ENCODE measurements at places on chromosomes 7 and 10.

DNA sequence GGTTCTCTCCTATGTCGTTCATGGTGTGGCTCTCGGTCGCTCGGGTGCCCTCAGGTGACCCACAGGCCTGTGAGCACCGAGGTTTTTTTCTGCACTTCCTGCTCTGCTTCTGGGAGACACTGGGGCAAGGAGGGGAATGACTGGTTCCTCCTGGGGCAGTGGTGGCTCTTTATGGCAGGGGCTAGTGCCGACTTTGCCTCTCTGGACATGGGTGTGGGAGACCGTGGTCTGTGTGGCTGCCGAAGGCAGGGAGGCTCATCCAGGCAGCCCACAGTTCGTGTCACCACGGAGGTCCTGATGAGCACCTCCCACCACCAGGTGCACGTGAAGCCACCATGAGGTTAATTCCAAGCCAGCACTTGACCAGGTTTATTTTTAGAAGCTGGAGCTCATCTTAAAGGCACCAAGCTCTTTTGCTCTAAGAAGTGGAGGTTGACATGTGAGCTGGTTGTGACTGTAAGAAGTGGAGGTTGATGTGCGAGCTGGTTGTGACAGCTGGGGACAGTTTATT lies 24.7 kb upstream of the DPYSL4 start:
- DNase-seq = no peak

DNA sequence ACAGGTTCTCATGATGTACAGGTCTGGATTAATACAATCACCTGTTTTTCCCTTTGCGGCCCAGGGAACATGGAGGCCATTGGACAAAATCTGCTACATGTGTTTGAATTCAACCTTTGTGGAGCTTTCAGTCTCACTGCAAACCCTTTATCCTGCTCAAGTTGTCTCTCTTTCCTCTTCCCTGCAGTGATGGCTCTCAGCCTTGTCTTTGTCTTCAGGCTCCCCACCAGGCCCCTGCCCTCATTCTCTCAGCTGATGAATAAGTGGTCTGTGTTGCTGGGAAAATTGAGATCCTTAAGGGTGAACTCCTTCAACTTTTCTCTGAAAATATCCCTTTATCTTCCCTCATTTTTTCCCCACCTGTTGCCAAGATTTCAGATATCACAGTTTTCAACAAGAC lies 791.2 kb downstream of the GRID1 start:
- DNase-seq = no peak

DNA sequence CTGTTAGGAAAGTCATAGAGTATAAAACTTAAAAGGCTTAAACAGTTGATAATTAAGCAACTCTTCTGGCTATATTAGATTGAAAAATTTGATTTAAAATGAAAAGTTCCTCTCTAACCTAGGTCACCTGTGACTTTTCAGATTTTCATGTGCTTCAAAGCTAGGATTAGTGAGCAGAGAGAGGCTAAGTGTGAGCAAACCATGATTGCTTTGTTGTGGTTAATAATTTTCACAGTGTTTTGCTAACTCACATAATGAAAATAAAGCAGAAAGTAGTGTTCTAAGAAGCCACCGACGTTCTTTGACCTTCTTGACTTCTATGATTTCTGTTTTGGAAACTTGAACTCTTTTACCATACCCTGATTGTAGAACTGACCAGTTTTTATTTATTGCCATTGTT lies 75.5 kb upstream of the OIT3 start:
- DNase-seq = no peak

DNA sequence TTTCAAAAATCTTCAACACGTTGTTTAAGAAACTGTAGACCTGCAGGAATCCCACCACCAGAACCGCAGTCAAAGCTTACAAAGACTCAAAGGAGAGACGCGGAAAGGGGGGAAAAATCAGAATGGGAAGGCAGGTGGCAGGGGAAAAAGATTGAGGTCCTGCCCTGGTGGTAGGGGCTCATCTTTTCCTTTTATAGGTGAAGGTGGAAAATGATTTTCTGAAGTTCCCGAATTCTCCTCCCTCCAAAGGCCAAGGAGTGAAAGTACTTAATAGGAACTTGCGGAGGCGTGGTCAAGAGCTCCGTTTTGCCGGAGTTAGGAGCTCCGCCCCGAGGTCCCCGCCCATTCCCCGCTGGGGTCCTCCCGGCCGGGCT lies 724 bp downstream of the BBIP1 start:
- peak; percentile 81 for DNase-seq

- DNase-seq = no peak
Observed at GRCh38 chr7:110442381-110442837, 648.5 kb upstream of the LRRN3 start.

DNA sequence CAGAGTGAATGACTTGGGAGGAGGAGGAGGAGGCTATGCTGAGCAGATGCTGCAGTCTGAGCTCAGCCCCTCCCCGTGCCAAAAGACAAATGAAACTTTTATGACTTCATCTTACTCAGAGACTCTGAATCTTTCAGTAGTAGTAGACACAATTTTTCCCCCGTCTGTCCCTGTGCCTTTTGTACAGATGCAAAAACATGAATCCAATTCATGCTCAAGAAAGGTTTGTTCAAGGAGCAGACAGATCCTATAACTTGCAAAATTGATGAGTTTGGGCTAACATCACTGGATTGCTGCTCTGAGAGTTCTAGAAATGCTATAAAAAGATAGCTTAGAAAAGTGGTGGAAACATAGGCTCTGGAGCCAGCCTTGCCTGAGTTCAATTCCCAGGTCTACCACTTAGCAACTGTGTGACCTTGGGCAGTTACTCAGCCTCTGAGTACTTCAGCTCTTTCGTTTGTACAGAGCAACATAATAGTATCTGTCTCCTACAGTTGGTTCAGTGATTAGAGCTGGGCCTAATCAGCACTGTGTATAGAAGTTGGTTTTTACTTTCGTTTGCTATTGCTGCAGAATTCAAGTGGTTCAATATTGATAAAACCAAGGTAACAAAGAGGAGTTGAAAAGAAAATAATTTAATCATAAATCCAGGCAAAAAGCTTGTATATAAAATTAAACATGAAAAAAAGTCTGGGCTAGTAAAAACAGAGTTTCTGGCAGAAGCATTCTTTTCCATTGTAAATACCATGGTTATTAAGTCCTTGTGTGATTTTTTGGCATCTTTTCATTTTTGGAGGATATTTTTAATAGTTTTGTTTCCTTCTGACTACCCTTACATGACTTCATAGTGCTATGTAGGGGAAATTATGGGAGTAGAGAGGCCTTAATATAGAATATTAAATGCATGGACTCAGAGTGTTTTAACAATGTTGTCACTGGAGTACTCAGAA lies 174.2 kb upstream of the ZNF32 start:
- DNase-seq = no peak

DNA sequence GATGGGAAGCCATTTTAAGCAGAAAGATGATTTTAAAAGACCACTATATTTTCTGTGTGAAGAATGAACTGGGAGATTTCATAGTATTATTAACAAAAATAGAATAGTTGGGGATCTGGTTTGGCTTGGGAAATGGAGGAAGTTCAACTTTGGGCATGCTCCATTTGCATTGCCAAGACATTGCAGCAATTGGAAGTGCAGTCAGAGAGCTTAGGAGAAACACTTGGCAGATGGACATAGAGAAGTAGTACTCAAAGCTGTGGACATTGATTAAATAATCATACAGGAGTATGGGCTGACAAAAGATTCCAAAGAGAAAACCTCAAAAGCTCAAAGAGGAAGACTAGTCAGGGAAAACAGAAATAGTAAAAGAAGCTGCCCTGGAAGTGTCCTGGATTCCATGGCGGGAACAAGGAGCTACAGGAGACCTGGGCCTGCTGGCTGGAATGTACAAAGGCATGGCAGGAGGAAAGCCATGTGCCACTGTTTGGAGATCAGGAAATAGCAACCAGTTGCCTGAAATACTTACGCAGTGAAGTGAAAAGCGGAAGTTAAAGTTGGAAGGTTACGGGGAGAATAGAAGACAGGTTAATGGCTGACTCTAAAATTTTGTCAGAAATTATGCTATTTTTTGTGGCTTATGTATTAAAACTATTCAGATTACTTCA lies 93.6 kb upstream of the MXI1 start:
- DNase-seq = no peak

DNA sequence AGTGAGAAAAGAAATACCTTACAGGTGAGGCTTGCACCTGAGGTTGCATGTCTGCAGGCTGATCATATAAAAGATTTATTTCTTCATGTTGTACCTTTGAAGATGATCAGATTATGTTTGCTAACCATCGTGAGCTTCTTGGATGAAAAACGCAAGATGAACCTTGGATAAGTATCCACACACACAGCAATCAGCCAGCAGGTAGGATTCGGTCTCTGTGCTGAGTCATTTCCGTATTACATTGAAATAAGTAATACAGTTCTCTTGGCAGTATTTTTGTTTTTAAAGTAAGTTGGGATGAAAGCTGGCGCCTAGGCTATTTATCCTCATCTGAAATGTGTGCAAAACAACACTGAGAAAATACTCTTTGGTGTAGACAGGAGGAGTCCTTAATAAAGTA lies 109.0 kb upstream of the PRKCQ start:
- DNase-seq = no peak

DNA sequence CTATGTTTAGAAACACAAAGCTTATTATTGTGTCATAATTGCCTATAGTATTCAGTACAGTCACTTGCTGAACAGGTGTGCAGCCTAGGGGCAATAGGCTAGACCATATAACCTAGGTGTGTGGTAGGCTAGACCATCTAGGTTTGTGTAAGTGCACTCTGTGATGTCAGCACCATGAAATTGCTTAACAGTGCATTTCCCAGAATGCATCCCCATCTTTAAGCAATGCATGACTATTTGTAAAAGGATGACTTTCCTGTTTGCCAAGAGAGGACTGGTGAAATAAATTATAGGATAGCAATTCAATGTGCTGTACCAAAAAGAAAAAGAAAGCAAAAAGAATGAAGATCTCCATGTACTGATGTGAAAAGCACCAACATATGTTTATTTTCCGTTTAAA lies 288.7 kb upstream of the AUTS2 start:
- DNase-seq = no peak

- no peak for DNase-seq
Observed at GRCh38 chr7:95632609-95633008, 36.3 kb upstream of the PDK4 start.

DNA sequence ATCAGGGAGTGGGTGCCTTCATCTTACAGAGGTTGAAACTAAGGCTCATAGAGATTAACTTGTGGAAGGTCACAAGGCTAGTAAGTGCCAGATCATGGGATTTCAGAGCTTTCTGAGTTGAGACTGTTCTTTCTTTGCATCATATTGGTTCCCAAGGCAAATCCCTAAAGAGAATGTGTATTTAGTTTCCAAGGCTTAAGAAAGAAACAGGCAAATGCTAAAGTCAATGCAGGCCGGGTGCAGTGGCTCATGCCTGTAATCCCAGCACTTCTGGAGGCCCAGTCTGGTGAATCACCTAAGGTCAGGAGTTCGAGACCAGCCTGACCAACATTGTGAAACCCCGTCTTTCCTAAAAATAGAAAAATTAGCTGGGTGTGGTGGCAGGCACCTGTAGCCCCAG lies 19.8 kb downstream of the CDK1 start:
- no peak for DNase-seq

- DNase-seq = no peak
Observed at GRCh38 chr7:80087051-80087770, 47.4 kb upstream of the GNAI1 start.

- no peak for DNase-seq
Observed at GRCh38 chr10:76881477-76882220, 756.0 kb downstream of the KCNMA1 start.

DNA sequence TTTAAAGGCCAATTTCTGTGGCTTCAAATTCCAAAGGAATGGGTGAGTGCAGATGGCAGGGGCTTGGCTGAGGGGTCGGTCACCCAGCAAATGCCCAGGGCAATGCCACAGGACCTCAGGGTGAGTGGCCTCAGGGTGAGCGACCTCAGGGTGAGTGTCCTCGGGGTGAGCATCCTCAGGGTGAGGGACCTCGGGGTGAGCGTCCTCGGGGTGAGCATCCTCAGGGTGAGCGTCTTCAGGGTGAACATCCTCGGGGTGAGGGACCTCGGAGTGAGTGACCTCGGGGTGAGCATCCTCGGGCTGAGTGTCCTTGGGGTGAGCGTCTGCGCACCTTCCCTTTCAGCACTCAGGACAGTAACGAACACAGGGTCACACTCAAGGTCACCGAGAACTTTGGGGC lies 59.2 kb downstream of the ADARB2 start:
- DNase-seq = no peak

- no peak for DNase-seq
Observed at GRCh38 chr7:27148031-27148755, 619 bp upstream of the HOXA6 start.

- DNase-seq = no peak
Observed at GRCh38 chr7:151186640-151187408, at the start of gene ASB10. TSS of gene ASB10 (minus strand) at chr7:151187250. CDS start at chr7:151187130, 120 bp downstream.

DNA sequence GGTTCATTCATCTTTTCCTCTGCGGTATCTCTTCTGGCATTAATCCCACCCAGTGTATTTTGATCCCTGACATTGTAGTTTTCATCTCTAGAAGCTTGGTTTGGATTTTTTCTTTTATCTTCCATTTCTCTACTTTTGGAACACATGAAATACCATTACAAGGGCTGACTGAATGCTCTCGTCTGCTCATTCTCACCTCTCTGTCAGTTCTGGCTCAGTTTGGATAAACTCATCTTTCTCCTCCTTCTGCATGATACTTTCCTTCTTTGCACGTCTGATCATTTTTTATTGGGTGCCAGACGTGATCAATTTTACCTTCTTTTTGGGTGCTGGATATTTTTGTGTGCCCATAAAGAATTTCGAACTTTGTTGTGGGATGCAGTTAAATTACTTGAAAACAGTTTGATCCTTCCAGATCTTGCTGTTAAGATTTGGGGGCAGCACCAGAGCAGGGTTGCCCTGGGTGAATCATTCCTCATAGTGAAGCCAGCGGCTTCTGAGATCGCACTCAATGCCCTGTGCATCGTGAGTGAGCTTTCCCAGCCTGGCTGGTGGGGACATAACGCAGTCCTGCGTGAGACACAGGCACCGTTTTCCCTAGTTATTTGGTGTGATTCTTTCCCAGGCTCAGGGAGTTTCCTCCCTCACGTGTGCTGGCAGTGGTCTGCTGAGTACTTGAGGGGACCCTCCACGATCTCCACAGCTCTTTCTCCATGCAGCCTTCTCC lies 53.8 kb downstream of the LHPP start:
- DNase-seq = no peak

DNA sequence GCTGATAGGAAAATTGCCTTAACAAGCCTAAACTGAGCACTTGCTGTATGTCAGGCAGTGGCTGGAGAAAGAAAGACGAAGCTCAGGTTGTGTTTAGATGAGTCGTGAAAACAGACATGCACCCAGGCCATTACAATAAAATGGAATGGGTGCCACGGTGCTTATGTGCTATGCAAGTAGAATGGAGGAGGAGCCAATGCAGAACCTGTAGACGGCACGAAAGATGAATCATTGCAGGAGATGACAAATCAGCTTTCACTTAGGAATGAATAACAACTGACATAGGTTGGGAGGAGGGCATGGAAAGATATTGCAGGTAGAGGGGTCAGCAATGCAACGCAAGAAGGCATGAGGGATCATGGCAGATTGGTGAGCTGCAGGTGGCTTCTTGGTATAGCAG lies 61.2 kb upstream of the ARHGAP21 start:
- DNase-seq = no peak

DNA sequence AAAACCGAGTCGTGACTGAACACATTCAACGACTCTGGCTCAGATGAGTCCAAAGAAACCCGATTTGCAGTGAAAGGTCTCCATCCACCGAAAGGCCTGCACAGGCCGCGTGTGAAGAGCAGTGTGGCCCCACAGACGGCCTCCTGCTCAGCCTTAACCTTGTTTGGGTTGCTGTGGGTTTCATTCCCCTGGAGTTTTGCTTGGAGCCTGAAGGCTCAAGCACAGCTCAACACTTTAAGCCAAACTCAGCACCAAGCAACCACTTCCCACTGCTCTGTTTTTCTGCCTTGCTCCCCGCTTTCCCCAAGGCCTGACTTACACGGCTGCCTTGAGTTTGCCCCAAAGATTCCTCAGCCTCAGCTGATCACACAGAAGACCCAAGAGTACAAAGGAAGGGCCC lies 398.2 kb upstream of the NFE2L3 start:
- DNase-seq = no peak

All from activated CD4-positive, alpha-beta T cell treated with anti-CD3 and anti-CD28 coated beads for 4 hours (primary cell).